Esophagus squamous epithelium (tissue), 5 donors: ENCODE measurements at places on chromosomes 6 and 20.

GRCh38 chr6:67591910-67592309 is 1043.2 kb upstream of the ADGRB3 start:
- no peak for DNase-seq

DNA sequence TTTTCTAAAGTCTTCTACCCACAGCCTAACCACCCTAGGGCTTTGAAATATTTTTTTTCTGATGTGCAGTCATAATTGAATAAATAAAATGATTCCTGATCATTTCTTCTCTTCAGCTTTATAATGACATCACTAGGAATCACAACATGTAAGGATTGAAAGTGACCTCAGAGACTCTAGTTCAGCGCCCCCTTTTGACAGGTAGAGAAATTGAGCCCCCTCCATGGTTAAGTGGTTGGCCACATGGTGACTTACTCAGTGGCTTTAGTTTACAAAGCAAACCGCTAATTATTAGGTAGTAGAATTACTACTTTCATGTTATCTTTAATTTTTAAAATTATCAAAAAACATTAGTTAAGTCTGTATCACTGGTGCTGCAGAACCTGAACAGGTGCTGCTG is 13.3 kb upstream of the SLC2A12 start:
- DNase-seq, result no peak

DNA sequence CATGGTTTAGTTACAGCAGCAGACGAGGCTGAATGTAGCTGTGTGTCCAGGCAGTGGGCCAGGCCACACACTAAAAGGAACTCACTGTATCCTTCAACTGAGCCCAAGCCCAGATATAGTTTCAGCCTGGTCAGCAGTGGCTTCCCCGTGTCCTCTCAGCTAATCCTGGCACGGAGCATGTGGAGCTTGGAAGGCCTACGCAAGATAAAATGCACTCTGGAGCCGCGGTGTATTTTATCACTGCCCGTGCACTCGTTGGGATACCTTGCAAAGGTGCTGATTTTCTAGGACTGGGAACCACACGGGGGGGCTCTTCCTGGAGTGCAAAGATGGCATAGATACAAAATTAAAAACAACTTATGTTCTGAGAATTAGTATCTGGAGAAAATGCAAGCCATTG is 48.4 kb upstream of the IYD start:
- DNase-seq, result no peak

DNA sequence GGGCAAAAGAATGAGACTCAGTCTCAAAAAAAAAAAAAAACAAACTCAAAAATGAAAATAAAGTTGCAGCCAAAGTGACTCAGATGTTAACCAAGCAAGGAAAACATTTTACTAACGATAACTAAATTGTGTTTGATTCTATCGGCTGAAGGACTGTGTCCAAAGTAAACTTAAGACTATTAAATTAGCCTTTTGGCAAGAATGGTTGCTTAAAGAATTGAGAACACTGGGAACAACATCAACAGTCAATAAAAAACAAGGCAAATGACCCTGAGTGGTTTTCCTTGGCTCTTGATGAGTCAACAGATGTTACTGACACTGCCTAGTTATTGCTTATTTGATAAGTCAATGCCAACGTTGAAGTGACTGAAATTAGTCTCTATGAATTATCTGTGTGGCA is 36.7 kb downstream of the POU3F2 start:
- no peak for DNase-seq

- no peak for DNase-seq
Measured at GRCh38 chr6:148134592-148134991, 208.0 kb upstream of the SASH1 start.

GRCh38 chr6:107360476-107360875 is 98.9 kb downstream of the PDSS2 start:
- DNase-seq, result no peak

DNA sequence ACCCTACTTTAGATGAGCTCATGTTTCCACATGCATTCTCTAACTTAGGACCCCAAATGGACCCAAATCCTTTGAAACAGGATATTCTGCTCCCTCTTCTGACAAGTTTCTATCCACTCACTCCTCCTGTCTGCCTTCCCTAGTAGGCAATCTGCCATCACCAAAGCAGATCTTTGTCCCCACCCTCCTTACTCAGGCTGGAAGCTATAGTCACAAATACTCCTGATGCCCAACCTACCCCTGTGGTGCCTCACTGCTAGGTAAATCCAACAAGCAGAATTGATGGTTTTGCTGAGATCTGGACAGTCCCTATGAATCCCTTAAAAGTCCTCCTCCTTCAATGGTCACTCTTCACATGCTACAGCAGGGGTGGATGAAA is 21.7 kb downstream of the ELOVL5 start:
- no peak for DNase-seq

DNA sequence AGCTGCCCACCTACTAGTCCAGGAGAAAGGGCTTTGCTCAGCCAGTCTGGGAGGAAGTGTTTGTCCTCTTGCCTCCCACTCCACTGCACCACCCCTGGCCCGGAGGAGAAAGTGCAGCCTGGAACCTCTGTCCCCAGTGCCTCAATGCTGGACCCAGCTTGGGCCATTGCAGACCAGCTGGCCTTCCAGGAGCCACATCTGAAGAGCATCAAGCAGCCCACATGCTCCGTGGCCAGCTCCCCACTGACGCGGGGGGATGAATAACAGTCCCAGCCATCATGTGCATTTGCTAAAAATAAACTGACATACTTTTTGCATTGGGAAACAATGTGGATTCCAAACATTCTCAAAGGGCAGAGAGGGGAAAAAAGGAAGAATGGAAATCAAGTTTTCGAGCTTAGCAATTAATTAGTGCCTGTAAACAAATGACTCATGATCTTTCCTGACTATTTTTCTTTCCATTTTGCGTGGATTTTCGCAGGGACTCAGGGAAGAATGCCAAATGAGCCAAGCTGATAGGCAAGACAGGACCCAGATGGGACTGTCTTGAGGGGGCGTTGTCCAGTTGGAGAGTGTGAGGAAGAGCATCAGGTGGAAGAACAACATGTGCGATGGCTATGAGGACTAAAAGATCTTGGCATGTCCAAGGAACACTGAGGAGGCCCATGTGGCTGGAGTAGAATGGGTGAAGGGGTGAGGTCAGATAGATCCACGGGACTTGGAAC is 34.1 kb downstream of the CEBPB start:
- DNase-seq, result no peak

- no peak for DNase-seq
Measured at GRCh38 chr20:5864428-5864827, 85.9 kb downstream of the TRMT6 start.

GRCh38 chr6:89562093-89562973 is 76.2 kb downstream of the LYRM2 start:
- DNase-seq, result no peak

GRCh38 chr6:158255989-158256601 is 56.2 kb upstream of the TULP4 start:
- no peak for DNase-seq

DNA sequence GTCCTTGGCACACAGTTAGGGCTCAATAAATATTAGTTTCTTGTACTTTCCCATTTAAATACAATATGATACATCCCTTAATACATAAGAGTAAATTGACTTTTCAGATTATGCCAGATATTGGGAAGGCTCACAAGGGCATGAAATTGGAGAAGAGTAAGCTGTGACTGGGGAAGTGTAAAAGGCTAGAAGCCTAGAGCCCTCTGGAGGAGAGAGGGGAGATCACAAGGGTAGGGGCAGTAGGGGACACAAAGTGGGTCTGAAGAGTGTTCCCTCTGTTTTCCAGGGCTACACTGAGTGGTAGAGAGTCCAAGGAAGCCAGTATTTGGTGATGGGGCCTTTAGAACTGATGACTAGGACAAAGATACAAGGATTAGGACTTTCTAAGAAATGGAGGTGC is 562.9 kb upstream of the CHD6 start:
- DNase-seq, result no peak

- DNase-seq, result no peak
Measured at GRCh38 chr6:33630014-33630413, 8.9 kb downstream of the ITPR3 start.

- no peak for DNase-seq
Measured at GRCh38 chr6:20158676-20159075, 53.6 kb downstream of the MBOAT1 start.

DNA sequence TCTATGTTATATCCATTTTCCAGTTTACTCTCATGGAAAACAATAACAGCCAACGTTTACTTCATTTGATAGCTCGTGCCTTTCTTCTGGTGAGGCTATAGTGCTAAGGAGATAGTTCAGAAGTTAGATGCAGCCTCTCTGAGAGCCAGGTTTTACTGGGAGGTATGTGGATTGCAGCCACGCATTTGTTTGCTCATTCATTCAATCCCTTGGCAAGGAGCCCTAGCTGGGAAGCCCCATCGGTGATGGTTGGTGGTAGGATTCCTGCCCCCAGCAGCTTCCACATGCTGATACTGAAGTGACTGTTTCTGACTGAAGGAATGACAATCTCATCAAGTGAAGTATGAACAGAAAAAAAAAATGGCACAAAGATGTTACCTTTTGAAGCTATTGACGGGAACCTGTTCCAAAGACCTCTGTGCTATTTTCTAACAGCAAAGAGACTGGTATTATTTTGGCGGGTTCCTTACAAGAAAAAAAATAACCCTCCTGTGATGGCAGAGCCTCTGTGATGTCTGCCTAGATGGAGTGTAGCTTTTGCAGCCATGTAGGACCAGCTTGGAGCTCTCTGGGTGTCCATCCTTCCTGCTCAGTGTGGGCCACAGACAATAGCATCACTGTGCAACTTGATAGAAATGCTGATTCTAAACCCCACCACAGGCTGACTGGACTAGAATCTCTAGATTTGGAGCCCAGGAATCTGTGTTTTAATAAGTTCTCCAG is 30.6 kb downstream of the SNAP25 start:
- no peak for DNase-seq

DNA sequence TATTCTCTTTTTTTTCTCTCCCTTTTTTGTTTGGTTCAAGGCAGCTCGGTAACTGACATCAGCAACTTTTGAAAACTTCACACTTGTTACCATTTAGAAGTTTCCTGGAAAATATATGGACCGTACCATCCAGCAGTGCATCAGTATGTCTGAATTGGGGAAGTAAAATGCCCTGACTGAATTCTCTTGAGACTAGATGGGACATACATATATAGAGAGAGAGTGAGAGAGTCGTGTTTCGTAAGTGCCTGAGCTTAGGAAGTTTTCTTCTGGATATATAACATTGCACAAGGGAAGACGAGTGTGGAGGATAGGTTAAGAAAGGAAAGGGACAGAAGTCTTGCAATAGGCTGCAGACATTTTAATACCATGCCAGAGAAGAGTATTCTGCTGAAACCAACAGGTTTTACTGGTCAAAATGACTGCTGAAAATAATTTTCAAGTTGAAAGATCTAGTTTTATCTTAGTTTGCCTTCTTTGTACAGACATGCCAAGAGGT is 10.6 kb downstream of the HEY2 start:
- DNase-seq, result no peak

DNA sequence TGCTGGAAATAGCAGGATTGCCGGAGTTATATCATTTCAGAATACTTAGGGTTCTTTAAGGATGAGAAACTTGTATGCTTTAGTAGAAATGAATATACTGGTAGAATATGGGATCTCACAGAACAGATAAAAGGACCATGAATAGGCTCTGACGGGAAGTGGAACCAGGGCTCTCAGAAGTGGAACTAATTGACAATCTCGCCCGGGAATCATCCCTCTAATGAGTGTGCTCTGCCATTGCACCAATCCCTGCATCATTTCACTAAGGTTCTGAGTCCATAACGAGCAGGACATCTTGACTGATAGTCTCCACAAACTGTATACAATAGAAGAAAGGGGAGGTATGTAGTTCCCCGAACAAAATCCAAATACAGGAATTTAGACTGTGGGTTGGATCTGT is 150.1 kb downstream of the COL9A1 start:
- DNase-seq, result no peak

DNA sequence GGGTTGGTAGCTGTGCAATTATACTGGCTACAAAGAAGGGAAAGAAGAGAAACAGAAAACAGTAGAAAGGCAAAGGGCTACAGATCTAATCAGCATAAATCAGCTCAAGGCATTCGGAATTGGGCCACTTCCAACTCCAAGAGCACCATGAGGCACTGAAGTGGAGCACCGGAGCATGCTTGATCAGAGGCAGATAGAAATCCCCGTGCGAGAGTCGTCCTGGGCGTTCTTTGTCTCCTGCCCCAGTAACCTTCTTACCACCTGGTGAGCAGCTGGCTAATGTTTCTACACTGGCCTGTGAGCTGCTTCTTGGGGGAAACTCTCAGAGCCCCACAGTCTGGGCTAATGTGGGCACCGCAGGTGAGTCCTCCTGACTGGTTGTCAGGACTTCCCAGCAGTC is 16.7 kb downstream of the NEDD9 start:
- DNase-seq, result no peak

- no peak for DNase-seq
Measured at GRCh38 chr20:47784599-47785310, 526 bp downstream of the SULF2 start.

- DNase-seq, result no peak
Measured at GRCh38 chr6:167094820-167095637, 27.9 kb upstream of the CCR6 start.

DNA sequence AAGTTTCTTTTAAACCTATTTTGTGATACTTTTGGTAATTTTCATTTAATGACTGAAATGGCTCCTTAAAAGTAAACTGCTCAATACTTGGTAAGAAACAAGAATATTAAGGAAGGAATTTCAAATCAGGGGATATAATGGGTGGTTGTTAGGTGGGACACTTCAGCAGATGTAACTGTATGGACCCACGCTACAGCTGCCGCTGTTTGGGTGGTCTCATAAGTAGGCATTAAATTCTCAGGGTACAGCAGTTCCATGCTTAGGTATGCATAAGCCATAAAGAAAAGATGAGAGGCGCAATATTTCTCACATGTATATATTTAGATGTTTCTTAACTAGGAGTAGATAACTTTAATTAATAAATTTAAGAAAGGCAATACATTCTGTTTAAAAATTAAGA is 35.0 kb downstream of the COL19A1 start:
- DNase-seq, result no peak

DNA sequence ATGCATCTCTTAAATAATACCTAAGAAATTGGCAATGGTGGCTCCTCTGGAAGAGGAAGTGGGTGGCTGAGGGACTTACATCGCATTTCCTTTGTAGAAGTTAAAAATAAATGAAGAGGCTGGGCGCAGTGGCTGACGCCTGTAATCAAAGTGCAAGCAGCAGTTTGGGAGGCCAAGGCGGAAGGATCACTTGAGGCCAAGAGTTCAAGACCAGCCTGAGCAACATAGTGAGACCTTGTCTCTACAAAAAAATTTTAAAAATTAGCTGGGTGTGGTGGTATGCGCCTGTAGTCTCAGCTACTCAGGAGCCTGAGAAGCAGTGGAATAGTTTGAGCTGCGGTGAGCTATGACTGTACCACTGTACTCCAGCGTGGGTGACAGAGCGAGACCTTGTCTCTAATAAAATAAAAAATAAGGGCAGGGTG is 12.2 kb upstream of the NCOA3 start:
- no peak for DNase-seq

DNA sequence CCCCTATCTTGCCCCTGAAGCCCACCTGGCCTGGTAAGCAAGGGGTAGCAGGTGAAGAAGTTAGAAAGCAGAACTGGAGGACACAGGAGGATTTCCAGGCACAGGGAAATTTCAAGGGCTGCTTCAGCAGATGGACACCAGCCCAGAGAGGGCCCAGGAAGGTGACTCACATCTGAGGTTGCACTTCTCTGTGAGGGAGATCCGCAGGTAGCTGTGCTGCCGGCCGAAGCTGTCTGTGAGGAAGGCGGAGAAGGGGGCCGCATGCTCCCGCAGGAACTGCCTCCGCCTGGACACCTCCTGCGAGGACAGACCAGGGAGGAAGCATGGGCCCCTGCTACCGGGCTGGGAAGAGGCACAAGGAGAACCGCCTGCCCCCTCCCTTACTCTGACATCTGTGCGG is 7.1 kb downstream of the MOCS1 start:
- DNase-seq, result no peak

- DNase-seq, result no peak
Measured at GRCh38 chr20:48682529-48683363, 145.1 kb downstream of the PREX1 start.

GRCh38 chr6:45518013-45518720 is 140.4 kb upstream of the SUPT3H start:
- DNase-seq, result no peak
